ENCODE measurements at places on chromosomes 12 and 14. TPM values are rescaled to one million over a fixed set of nuclear protein-coding genes. Genes with fewer than 3 reads are reported as not detected.

Gene GLT1D1
- total RNA-seq: not detected

Gene TMEM179
- total RNA-seq: 0.11 TPM

Gene MSI1
- total RNA-seq: 0.26 TPM

Gene EPS8
- total RNA-seq: 212 TPM

Gene HSPA2
- total RNA-seq: 13.6 TPM

Gene LHX5
- total RNA-seq: not detected

Gene KLHL33
- 0.13 TPM for total RNA-seq
